Right ventricle myocardium inferior (tissue), 1 donor: ENCODE measurements at places on chromosomes 12 and 14. TPM values are rescaled to one million over a fixed set of nuclear protein-coding genes. Genes with fewer than 3 reads are reported as not detected.

GRCh38 chr14:54175298-54175942 lies 218.8 kb upstream of the BMP4 start:
- no peak for DNase-seq

LTBP2 gene
- total RNA-seq, result 7.6 TPM

GLIPR1 gene
- 12.2 TPM for total RNA-seq

- no peak for DNase-seq
Measured at GRCh38 chr12:93192878-93193277, 184.8 kb upstream of the NUDT4 start.
